Stimulated activated naive CD8-positive, alpha-beta T cell treated with anti-CD3 and anti-CD28 coated beads, Interleukin-15, Interleukin-2, amounts not matched to agents 100 U/mL and 50 U/mL, for 24 hours (primary cell): ENCODE measurements at places on chromosomes 7 and 10.

DNA sequence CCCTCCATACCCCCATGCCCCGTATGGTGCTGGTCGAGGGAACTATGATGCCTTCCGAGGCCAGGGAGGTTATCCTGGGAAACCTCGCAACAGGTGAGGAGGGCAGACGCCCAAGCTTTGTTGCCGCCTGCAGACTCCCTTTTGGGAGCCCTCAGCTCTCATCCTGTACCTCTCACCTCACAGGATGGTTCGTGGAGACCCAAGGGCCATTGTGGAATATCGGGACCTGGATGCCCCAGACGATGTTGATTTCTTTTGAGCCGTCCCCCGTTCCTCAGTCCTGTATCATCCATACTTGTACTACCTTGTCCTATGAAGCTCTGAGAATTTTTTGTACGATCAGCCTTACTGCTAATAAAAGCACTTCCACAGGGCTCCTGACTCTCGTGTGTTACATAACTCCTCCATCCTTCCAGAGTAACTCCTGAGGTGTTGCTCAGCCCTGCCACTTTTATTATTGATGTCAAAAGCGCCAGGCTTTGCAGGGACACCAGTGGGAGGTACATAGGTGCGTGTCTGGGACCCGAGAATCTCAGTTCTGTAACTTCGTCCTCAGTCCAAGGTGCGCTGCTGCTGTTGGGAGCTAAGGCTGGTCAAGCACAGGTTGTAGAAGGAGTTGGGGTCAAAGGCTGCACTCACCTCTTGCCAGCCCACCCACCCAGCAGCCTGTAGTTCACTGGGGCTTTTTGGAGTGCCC is 1.1 kb downstream of the UFSP1 start:
- DNase-seq = no peak

GRCh38 chr10:119415536-119416503 is 126.7 kb downstream of the RGS10 start:
- no peak for DNase-seq

DNA sequence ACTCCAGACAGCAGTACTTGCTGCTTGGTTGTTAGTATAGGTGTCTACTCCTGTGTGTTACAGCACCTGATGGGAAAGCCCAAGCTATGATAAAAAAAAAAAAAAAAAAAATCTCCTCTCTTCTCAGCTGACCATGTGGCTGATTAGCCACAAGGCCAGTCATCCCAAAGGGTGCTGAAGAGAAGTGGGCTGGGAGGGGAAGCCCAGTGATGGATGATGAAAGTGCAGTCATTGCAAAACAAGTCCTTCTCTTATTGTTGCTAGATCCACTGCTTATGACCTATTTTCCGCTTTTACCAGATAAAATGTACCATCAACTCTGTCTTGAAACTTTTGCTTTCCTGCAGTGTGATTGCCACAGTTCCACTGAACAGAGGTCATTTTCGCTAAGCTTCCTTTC is 1092.5 kb upstream of the C7orf33 start:
- DNase-seq = no peak

DNA sequence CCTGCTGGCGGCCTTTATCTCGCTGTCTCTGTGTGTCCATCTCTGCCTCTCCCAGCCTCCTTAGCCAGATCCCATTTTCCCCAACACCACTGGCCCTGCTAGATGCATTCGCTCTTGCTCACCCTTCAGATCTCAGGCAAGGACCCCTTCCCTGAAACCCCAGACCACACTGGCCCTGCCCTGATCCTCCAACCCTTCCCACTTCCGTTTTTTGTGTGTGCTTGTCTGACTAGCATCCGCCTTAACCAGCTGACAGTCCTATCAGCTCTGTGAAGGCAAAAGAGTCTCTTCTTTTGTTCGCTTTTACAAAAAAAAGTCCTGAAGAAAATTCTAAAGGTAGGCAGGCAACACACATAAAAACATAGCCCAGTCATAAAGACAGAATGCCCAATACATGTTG is 28.7 kb downstream of the CHST15 start:
- no peak for DNase-seq

DNA sequence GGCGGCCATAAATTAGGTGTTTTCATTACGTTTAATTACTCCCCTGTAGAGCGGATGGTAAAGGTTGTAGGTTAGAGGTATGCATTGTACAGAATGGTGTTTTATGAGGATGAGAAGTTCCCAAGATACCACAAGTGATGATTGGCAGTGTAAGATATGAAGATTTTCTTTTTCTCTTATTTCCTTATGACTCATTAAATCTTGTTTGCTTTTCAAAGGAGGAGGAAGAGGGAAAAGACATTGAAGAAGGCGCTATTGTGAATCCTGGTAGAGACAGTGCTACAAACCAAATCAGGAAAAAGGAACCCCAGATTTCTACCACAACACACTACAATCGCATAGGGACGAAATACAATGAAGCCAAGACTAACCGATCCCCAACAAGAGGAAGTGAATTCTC is 133.9 kb downstream of the AASS start:
- DNase-seq = no peak

- DNase-seq = no peak
Observed at GRCh38 chr7:23383225-23383624, 84.1 kb downstream of the MALSU1 start.

GRCh38 chr10:33293076-33293475 is 41.4 kb downstream of the NRP1 start:
- DNase-seq = no peak

- DNase-seq = peak; percentile 62
Observed at GRCh38 chr7:12403287-12404181, at the start of gene VWDE. TSS of gene VWDE (minus strand) at chr7:12403865. CDS start at chr7:12403716, 149 bp downstream.

DNA sequence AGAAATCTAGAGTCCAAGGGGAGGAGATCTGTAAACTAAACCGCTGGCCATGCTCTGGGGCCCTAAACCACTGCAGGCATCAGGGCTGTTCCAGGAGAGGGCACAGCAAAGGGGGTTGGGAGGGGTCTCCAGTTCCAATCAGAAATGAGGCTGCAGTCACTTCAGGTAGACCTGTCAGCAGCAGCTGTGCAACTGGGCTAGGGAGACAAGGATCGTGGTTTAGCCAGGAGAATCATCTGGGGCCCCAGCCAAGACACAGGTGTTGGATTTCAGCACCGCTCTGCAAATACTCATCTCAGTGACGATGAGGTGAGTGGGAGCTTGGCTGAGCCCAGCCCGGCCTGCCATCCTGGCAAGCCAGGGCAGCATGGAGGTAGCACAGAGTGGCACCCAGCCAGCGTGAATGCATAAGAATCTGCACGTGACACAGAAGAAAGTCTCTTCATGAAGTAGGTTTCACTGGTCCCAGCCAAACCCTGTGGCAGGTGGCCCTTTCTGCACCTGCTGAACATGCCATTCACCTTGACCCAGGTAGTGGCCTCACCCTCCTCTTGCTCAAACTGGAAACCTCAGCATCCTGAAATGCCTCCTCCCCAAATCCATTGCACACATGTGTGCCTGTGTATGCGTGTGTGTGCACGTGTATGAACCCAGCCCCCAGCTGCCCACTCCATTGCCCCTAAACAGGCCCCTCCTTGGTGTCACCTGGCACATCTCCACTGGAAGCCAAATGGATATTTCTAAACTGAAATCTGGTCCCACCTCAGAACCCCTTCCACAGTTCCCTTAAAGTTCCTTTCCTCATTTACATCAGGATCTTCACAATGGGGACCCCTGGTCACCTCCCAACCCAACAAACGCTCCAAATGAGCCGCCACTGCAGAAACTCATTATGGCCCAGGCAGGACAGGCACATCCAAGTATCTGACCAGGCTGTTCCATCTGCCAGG is 9.6 kb downstream of the GPRIN2 start:
- peak; percentile 3 for DNase-seq

DNA sequence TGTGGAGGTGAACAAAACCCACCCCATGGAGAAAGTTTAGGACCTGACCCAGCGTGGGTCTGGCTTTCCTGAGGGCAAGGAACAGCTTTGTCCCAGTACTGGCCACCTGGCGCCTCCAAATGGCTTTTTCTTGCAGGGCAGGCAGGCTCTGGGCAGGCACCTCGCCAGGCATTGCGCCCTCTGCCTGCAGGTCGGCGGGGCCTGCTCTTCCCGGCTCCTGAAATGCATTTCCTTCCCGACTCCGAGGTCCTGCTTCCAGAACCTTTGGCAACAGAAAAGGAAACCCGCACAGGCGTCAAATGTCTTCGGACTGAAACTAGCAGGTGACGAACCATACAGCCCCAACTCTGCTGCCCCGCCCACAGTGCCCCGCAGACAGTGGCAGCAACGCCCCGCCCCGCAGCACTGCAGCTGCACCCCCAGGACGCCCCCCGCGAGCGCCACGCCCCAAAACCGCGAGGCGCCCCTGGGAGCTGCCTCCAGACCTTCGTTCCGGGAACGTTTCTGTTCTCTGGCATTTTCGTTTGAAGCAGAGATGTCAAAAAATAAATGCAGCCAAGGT is 65.5 kb downstream of the C10orf143 start:
- no peak for DNase-seq

DNA sequence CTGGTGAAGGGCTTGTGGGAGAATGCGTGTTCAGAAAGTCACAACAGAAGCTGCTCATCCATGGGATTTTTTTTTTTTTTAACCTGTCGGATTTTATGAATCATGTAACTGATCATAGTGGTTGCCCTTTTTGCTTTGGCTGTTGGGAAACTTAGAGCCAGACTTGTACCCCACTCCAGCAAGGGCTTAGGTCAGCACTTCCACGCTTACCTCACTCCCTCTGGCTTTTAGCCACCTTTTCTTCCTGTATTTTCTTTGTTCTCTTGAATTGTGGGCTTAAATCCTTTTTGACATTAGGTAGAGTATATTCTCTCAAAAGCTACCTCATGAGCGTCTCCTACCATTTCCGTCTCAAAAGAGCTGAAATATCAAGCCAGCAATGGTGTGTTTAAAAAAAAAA is 113.6 kb upstream of the BTBD16 start:
- no peak for DNase-seq

GRCh38 chr7:108667216-108667615 is 97.5 kb downstream of the DNAJB9 start:
- no peak for DNase-seq

- no peak for DNase-seq
Observed at GRCh38 chr10:15137636-15138035, 30.9 kb downstream of the NMT2 start.

DNA sequence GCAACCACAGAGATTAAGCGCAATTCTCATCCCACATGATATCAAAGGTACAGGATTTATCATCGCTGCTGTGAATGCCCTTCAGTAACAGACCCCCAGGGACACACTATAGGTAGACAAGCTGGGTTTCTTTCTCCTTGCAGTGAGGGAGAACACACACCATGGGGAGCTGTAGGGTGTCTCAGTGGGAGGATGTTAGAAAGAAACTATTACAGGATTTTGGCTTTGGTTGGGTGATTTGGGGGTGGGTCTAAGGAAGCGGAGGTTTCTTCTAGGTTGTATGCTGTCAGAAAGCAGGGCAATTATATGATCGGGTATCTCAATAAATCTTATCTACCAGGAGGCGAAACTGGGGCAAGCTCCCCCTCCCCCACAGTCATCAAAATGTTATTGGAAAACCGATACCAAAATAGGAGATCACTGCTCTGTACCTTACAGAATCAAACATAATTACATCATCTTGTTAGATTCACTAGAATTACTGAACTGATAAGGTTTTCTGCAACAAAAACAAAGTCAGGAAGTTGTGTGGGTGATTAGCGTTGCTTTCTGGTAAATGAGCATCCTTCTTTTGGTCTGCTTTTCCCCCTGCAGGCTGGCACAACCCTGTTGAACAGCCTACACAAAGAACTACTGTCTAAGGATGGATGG is 209.7 kb downstream of the TEX36 start:
- DNase-seq = no peak

- no peak for DNase-seq
Observed at GRCh38 chr7:133501771-133502170, 248.9 kb downstream of the EXOC4 start.

- DNase-seq = no peak
Observed at GRCh38 chr10:101222683-101223273, 6.5 kb downstream of the LBX1 start.

- DNase-seq = no peak
Observed at GRCh38 chr7:158651968-158652565, 52.5 kb downstream of the NCAPG2 start.

GRCh38 chr7:51261117-51261835 is 55.3 kb downstream of the COBL start:
- no peak for DNase-seq

DNA sequence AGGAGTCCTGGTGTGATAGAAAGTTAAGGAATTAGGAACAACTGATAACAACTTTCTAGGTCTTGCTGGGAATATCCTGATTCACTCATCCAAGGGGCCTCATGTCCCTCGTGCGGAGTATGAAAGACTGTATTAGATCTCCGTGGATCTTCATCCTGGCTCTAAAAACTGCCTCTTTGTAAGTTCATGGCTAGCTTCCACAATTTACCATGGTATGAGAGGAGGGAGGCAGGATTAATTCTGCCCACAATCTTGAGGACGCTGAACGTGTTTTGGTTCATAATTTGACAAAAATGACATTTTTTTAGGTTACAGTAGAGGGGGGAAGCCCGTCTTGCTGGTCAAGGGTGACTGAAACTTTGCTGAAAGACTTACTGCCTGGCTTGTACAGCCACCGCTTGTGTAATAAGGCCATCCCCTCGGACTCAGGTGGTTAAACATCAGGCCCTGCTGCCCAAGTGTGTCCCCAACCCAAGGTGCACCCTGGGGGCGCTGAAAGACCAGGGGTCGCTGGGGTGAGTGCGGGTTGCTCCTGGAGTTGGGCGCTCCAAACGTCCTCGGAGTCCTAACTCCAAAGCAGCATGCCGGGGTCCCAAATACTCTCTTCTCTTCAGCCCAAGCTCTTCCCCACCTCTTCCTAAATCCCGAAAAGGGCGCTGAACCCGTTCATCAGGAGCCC is 733 bp downstream of the HIBADH start:
- peak; percentile 43 for DNase-seq

DNA sequence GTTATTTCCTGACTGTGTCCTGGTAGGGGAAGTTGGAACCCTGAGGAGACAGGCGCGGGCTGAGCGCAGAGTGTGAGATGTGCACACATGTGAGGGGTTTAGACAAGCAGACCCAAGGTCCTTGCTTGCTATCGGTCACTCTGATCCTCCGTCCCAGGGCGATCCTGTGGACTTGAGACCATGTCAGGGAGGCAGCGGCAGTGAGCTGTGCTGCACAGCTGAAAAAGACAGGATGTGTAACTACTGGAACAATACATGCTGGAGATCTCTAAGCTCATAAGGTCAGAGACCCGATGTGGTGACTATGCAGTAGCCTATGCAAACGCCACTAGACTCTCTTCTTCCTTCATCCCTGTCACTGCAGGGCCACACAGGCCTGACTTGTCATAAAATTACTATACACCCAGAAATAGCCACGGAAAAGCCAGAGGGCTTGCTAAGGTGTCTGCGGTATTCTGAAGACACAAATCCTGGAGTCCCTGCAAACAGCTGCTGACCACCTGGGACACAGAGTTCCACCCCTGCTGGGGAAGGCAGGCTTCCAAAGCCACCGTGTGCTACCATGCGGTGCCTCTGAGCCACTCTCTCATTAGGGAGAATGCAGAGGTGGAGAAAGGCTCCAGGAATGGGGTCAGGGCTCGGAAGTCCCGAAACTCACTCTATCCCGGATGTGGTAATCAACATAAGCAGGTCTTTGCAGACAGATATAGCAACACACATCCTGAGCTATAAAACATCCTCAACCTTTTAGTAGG is 91.1 kb upstream of the DDC start:
- no peak for DNase-seq
